Stimulated activated CD8-positive, alpha-beta memory T cell treated with anti-CD3 and anti-CD28 coated beads, Interleukin-7, amount 100 ng/mL, for 1 hour (primary cell): ENCODE measurements at places on chromosomes 5 and 9.

DNA sequence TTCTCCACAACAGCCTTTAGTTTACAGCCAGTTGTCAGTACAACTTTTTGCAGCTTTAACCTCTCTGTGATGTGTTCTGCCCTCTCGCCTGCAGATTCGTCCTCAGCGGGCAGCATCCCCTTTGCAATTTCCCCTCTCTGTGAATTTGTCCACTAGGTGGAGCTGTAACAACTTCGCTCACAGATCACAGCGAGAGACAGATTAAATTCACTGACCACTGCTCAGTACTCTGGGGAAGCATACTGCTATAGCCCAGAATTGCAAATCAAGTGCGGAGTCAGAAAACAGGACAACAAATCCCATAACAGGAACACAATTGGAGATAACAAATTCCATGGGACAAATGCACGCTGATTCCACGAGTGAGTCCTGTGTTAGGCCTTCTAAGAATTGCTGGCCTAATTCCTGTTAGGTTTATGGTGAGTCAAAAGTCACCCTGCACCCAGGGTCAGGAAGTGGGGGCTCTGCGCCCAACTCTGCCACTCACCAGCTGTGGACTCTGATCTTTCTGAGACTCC, 2124.9 kb downstream of the MAT2B start:
- DNase-seq: no peak

DNA sequence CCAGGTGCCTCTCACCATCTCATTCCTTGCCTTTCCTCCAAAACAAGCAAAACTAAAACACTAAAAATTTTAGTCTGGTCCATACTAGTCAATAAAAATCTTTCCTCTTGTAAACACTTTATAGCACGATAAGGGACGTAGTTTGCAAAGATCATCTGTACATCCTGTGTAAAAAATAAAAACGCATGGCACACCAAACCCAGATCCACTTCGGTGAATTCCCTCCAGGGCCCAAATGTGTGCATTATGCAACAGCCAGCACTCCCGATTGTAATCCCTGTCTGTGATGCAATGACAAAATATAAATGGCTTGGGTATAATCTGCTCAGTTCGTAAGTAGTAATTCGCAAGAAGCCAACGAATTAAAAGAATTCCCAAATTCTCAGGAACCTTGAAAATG, 1.4 kb downstream of the FAM169A start:
- DNase-seq: no peak

- DNase-seq: no peak
Measured at GRCh38 chr5:116576053-116576713, 1.6 kb upstream of the SEMA6A start.

DNA sequence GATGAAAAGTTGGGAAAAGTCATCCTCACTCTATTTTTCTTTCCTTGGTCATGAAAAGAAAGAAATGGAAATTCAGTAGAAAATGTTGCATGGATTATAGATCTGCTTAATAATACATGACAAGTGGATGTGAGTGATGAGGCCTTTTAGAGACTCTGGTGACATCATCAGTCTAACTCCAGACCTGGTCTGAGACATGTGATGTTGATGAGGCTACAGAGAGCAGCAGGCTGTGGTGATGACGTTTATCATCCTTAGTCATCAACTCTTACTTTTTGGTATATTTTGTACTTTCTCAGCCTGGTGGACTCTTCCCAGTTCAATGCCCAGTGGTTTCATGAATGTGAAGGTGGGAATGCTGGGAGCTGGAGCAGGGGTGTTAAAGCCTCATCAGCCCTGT, 116.4 kb downstream of the TTLL11 start:
- DNase-seq: no peak

DNA sequence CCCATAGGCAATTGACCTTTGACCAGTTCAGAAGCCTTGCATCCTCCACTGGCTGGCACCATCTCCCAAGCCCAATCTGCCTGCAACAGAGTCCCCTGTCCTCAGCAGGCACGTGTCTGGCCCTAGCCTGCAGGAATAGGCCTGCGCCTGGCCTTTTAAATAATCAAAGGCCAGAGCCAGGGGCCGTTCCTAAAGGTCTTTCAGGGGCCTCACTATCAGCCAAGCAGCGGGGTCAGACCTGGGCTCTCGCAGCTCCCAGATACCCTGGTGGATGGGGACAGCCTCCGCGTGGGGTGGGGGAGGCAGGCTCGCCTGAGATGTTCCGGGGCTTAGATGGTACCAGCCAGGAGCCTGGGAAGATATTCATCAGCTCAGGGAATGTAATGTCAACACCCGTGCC, 32.6 kb downstream of the SLC6A3 start:
- DNase-seq: no peak

DNA sequence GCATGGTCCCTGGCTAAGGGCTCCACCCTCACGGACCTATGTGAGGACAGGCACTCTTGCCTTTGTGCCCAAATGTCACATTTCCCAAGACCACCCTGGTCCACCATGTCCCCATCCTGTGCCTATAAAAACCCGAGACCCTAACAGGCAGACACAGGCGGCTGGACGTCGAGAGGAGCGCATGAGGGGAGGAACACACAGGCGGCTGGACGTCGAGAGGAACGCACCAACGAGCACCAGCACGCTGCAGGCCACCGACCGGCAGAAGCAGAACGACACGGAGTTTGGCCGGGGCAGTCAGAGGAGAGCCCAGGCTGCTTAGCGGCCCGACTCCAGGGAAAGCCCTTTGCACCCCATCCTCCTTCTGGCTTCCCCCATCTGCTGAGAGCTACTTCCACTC, 119.9 kb downstream of the ADAMTS2 start:
- no peak for DNase-seq

DNA sequence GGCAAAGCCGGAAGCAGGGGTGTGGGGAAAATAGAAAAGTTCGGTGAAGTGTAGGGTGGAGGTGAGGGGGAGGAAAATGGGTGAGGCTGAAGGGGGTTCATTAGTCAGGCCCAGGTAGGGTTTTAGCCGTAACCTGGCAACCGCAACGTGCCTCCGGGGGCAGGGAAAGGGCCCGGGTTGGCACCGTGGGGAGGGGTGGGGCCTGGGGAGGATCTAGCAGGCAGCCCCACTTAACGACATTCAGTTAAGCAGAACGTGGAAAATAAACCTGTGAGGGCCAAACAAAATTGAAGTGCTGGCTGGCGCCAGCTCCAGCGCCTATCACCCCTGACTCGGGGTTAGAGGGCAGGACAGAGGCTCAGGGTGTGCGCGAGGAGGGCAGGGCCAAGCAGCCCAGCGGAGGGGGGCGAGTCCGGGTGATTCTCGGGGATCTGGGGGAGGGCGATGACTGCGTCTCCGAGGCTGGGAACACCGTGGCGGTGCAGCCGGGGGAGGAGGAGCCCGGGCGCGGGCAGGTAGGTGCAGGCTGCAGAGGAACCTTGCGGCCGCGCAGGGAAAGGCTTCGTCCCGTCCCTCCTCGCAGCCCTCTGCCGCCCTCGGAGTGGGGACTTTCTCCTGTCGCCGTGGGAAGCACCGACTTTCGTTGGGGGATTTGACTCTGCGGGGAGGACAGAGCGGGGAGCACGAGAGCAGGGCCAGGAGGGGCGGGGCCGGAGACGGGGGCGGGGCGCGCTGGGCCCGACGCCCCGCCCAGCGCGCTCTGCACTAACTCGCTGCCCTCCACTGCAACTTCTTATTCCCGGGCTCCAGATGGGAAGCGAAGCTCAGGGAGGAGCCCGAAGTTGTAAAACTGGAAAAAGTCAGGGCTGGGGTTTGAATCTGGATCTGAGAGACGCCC, 5.1 kb downstream of the RGS14 start:
- peak; percentile 35 for DNase-seq

- DNase-seq: no peak
Measured at GRCh38 chr9:9002826-9003583, 1203.4 kb upstream of the DMAC1 start.

DNA sequence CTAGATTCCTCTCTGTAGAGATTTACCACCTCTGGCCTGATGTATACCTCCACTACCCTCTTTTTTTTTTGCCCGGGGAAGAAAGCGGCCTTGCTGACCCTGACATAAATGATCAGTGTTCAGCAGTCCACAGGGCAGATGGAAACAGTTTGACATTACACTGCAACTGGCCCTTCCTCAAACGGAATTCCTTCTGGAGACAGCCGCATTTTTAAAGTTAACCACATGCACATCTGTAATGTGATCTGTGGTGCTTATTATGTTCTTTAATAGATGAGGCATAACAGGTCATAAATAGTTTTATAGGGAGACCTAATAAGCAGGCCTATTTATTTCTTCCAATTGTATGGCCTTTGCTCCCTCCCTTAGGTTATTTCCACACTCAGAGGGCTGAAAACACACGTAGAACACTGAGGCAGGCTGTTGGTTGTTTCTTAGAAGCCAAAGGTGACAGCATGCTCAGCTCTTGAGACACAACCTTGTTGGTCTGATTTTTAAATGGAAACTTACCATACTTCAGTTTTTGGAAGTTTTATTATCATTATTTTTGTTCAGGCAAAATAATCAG, 84.0 kb upstream of the APC start:
- no peak for DNase-seq

DNA sequence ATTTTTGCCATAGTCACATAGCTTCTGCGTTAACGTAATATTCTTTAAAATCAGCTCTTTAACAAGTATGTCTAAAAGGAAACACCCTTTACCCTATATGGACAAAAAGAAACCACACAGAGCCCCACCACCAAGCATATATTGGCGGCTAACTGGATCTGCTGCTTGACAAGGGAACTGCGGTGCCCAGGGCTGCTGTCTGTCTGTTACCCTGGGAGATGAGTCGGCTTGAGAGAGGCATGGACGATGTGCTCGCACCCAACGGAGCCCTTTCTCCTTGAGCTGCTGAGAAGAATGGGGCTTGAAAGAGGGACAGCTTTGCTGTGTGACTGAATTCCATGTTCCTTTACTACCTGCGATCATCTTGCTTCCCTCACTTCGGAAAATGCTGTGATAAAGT, 158.6 kb upstream of the SHB start:
- no peak for DNase-seq

DNA sequence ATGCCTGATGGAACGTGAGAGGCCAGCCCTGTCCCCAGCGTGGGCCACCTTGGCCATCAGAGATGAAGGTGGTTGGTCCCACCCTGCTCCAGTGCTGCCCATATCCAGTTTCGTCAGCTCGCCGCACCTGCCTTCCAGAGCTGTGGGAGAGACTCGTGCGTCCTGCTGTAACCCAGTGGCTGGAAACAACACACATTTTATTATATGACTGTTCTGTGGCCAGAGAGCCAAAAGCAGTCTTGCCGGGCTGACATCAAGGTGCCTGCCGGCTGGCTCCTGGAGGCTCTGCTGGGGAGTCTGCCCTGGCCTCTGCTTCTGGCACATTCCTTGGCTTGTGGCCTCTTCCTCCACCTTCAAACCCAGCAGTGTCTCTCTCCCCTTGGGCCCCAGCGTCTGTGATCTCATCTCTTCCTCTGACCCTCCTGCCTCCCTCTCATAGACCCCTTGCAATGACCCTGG, 94.7 kb downstream of the RXRA start:
- DNase-seq: no peak

GRCh38 chr5:2141254-2142000, 258.7 kb upstream of the IRX4 start:
- no peak for DNase-seq

DNA sequence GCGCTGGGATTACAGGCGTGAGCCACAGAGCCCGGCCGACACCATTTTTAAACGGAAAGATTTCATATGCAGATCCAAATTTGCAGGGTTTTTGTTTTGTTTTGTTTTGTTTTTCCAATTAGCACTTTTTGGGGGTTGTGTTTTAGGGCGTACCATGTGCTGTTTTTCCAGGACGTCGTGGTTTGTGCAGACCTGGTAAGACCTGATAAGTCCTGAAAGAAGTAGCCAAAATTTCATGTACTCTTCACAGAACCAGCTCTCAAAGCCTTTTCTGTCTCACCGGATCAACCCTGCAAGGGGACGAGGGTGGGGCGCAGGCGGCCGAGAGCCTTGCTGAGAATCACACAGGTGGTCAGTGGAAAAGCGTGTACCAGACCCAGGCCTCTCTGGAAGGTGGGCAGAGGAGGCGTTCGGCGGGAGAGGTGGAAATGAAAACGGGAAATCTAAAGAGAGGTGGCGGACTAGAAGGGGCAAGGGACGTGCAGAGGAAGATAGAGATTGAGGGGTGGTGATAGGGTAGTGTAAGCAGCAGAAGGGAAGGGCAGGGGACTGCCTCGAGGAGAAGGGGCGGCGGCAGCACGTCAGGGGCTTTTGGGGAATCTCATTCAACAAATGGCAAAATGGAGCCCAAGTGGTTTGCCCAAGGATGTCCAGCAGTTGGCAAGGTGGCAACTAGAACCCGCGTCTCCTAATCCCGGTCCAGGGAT, 1.1 kb upstream of the FAF2 start:
- DNase-seq: no peak

- DNase-seq: no peak
Measured at GRCh38 chr9:1096155-1096964, 46.2 kb downstream of the DMRT2 start.

GRCh38 chr5:147558826-147559225, 49.0 kb upstream of the DPYSL3 start:
- no peak for DNase-seq

GRCh38 chr5:65243161-65243560, 238.6 kb downstream of the ADAMTS6 start:
- no peak for DNase-seq

- DNase-seq: no peak
Measured at GRCh38 chr9:129487658-129488483, 133.0 kb downstream of the C9orf50 start.

GRCh38 chr9:79567671-79568098, 4.1 kb upstream of the TLE4 start:
- DNase-seq: no peak

- DNase-seq: no peak
Measured at GRCh38 chr9:83372957-83373356, 165.2 kb downstream of the FRMD3 start.

- no peak for DNase-seq
Measured at GRCh38 chr9:71824257-71824656, 55.9 kb upstream of the CEMIP2 start.

DNA sequence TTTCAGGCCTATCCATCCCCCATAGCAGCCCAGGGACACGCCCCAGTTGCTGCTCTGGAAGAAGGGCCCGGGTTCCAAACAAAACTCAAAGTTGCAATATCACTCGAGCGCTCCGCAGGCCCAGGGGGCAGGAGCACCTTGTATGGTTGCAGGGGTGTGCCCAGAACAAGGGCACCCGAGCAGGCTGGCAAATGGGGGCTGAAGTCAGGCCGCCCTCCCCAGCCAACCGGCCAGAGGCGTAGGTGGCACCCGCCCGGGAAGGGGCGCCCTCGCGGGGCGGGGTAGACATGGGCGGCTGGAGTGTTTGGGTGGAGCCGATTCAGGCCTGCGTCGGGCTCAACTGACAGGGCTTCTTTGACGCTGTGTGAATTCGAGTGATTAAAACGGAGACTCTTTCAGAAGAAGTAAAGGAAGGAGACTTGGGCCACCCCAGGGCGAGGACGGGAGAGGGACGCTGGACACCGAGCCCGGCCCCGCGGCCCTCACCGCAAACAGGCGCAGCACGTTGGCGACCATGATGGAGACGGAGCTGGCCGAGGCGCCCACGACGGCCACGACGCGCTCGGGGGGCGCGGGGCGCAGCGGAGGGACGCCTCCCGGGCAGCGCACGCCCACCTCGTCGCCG, 1.1 kb downstream of the GRM6 start:
- no peak for DNase-seq

GRCh38 chr5:175123542-175123941, 320.4 kb downstream of the DRD1 start:
- no peak for DNase-seq

- no peak for DNase-seq
Measured at GRCh38 chr9:79433703-79434102, 138.1 kb upstream of the TLE4 start.

- no peak for DNase-seq
Measured at GRCh38 chr9:98861781-98862504, 54.5 kb downstream of the GALNT12 start.
